Stimulated activated CD4-positive, alpha-beta T cell treated with anti-CD3 and anti-CD28 coated beads, Interleukin-1b, Interleukin-23, amount 100 ng/mL, for 1 hour (primary cell): ENCODE measurements at places on chromosomes 13 and 19.

- DNase-seq, result no peak
Measured at GRCh38 chr19:38039966-38040365, 133.0 kb downstream of the SIPA1L3 start.

DNA sequence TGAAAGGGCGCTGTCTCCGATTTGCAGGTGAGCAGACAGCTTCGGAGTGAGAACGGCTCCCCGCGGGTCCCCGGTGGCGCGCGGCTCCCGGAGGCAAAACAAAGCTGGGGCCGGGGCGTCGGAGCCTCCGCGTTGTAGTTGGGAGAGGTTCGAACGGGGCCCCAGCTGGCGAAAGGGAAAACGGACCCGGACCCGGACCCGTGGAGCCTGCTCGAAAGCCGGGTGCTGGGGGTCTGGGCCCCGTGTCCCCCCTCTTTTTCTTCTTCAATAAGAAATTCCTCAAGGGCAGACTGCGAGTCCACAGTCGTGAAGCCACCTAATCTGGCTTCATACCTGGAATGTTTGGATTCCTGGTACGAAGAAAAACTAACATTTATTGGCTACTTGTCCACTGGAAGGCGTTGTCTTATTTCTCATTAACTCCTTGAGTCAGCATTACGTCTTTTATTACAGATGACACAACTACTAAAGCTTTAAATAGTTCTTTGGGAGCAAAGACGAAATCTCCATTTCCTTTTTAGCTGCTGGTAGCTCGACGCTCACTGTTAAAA is 632 bp upstream of the MTIF3 start:
- no peak for DNase-seq

DNA sequence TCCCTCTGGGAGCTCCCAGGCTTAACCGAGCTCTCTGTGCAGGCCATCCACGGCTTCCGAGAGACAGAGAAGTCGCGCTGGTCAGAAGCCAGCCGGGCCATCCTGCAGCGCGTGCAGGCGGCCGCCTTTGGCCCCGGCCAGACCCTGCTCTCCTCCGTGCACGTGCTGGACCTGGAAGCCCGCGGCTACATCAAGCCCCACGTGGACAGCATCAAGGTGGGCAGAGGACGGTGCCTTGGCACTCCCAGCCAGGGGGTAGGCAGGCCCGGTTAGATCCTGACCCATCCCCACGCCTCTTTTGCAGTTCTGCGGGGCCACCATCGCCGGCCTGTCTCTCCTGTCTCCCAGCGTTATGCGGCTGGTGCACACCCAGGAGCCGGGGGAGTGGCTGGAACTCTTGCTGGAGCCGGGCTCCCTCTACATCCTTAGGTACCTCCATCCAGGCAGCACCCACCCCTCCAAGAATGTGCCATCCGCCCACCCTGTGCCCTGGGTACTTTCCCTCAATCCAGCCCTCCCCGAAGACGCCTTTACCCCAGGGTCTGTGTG is 1.5 kb downstream of the PSPN start:
- DNase-seq, result no peak

DNA sequence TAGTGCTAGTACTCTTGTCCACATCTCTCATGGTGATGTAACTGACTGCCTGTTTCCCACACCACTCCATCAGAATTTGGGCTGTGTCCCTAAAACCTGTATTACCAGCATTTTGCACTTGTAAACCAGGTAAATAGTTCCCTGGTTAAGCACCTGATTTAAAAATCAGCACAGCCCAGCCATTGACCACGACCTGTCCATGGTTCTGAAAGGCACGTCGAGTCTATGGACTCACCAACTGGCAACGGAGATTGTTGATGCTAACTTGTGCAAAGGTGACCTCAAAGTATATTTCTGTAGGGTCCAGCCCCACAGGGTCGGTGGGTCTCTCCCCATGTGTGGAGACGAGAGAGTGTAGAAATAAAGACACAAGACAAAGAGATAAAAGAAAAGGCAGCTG is 46.7 kb upstream of the ZNF835 start:
- no peak for DNase-seq

- no peak for DNase-seq
Measured at GRCh38 chr13:100549316-100549715, 39.3 kb downstream of the GGACT start.

GRCh38 chr13:23898101-23898500 is 799 bp upstream of the C1QTNF9B start:
- no peak for DNase-seq

GRCh38 chr13:39935155-39935554 is 279.7 kb downstream of the COG6 start:
- no peak for DNase-seq

- DNase-seq, result no peak
Measured at GRCh38 chr13:40438999-40439797, 227.2 kb downstream of the FOXO1 start.

- DNase-seq, result no peak
Measured at GRCh38 chr19:40804783-40805242, 5.8 kb downstream of the EGLN2 start.

DNA sequence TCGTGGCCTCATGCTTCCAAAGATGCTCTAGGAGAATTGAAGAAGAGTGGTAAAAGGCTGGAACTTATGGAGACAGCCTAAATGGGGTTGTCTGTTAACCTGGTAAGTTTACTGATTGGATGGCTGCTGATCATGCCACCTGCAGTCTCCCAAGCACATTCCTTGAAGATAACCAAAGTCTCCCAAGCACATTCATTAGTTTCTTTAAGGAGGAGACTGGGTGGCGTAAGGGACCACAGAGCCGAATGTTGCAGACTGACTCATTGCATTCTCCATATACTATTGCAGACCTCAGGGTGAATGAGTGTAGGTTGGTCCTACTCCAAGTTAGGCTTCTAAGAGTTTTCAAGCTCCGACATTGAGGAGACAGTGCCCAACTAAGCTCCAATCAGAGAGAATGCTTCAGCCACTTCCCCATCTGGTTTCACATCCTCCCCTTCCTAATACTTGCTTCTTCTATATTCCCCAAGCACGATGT is at the start of gene IGFL3:
TSS of gene IGFL3 (minus strand) at position 51 of the 478 bp plus-strand sequence. CDS start at position 12, 39 bp downstream.
- no peak for DNase-seq

GRCh38 chr13:77751513-77752456 is 54.3 kb downstream of the SLAIN1 start:
- DNase-seq, result no peak

GRCh38 chr19:46571495-46571894 is 29.6 kb upstream of the CALM3 start:
- no peak for DNase-seq

- DNase-seq, result no peak
Measured at GRCh38 chr13:45537516-45537915, 72.8 kb downstream of the COG3 start.

GRCh38 chr13:20489185-20489820 is 36.4 kb downstream of the CRYL1 start:
- DNase-seq, result no peak

GRCh38 chr19:28956961-28957360 is 256.0 kb downstream of the UQCRFS1 start:
- DNase-seq, result no peak

GRCh38 chr13:109361562-109362289 is 424.7 kb downstream of the IRS2 start:
- no peak for DNase-seq

DNA sequence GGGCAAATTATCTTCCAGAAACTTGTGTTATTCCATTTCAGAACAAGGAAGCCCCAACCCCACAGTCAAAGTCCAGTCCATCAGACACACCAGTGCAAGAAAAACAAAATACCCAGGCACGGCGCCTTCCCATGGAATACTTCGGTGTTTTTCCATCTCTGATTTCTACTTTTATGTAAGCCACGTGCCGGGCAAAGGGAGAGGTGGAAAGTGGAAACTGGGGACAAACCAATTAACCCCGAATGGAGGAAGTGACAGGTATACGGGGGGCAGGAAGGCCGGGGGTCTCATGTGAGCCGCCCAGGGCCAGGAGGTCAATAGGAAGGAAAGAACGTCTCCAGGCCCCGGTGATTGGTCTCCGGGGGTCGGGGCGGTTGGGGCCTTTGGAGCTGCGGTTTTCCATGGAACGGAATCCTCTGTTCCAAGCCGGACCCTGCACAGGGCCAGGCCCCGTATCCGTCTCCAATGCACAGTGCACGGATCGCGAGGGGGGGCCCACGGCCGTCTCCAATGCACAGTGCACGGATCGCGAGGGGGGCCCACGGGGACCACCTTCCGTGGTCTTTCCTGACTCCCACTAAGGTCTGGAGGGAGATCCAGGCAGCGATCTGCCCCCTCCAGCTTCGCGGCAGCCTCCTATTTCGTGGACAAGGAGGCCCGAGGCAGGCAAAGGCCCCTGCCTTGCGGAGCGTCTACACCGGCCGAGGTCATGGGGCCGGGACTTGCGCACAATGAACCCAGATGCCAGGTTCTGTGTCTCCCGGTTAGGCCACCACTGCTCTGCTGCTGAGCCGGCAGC is 79.7 kb downstream of the GADD45B start:
- DNase-seq, result no peak

GRCh38 chr19:11041194-11041593 is 48.1 kb upstream of the LDLR start:
- no peak for DNase-seq

DNA sequence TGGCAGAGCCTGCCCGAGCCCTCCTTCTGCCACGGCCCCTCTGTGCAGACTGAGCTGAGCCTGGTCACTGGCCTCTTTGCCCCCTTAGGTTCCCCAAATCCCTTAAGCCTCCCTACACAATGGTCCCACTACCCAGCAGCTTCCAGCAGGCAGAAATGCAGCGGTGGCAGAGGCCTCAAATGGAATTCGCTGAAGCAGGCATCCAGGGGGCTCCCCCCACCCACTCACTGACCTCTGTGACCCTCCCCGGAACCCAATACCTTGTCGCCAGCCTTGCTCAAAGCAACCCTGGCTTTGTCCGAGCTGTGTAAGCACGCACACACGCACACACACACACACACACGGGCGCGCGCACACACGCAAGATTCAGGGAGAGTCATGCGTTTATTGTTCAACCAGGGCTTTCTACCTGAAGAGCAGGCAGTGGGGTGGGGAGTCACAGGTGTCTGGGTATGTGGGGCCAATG is at the start of gene LIM2:
TSS of gene LIM2 (minus strand) at position 51 of the 466 bp plus-strand sequence. CDS start 531 bp downstream, outside the sequence.
- no peak for DNase-seq

GRCh38 chr19:34254698-34255432 is 511 bp downstream of the GARRE1 start:
- no peak for DNase-seq

- no peak for DNase-seq
Measured at GRCh38 chr13:26179344-26179743, 42.8 kb downstream of the RNF6 start.

- DNase-seq, result no peak
Measured at GRCh38 chr19:751501-752341, 809 bp downstream of the MISP start.

GRCh38 chr19:45402298-45403061 is 2.4 kb downstream of the PPP1R13L start:
- no peak for DNase-seq

- DNase-seq, result no peak
Measured at GRCh38 chr13:26965952-26966700, 205.5 kb downstream of the USP12 start.

DNA sequence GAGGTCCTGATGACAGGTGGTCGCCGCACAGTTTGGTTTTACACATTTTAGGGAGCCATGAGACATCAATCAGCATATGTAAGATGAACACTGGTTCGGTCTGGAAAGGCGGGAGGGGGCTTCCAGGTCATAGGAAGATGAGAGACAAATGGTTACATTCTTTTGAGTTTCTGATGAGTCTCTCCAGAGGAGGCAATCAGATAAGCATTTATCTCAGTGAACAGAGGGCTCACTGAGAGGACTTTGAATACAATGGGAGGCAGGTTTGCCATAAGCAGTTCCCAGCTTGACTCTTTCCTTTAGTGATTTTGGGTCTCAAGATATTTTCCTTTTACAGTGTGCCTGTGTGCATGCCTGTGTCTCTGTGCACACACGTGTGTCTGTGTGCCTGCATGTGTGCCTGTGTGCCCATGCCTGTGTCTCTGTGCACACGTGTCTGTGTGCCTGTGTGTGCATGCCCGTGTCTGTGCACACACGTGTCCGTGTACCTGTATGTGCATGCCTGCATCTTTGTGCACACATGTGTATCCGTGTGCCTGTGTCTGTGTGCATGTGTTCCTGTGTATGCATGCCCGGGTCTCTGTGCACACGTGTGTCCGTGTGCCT is 35.5 kb upstream of the TMEM255B start:
- DNase-seq, result no peak

- DNase-seq, result no peak
Measured at GRCh38 chr13:111184458-111185401, 69.6 kb downstream of the ARHGEF7 start.

DNA sequence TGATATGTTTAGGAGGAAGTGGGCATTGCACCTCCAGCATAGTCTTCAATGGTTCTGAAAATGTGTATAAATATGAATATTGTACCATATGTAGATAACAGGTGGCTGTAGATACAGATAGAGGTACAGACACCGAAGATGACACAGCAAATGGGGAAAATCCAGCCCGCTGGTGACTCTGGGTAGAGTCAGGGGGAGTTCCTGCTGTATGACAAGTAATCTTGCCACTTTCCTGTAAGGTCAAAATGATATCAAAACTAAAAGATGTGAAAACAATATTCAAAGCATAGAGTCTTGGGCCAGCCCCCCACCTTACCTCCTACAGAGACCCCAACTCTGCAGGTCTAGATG is 17.8 kb downstream of the C2CD4C start:
- no peak for DNase-seq

DNA sequence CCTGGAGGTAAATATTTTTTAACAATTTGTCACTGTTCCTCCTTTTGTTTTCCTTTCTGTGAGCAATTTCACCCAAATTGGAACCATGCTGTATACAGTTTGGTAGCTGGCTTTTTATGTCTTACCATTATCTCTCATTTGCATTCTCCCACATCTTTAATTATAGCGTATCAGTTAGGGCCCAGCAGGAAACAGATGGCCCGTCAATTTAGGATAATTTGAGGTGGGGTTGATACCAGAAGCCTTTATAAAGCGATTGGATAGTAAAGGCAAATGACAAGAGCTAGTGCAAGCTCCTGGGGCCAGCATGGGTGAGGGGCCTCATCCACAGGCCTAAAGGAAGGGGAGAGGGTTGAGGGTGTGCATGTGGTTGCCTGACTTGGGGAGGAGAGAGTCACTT is 3.8 kb upstream of the IFNL4 start:
- DNase-seq, result no peak

GRCh38 chr13:89951341-89951740 is 1396.1 kb upstream of the MIR17HG start:
- DNase-seq, result no peak

- no peak for DNase-seq
Measured at GRCh38 chr19:20072936-20073335, 4.9 kb upstream of the ZNF90 start.

- no peak for DNase-seq
Measured at GRCh38 chr13:113404723-113405471, 41.0 kb upstream of the GRTP1 start.

DNA sequence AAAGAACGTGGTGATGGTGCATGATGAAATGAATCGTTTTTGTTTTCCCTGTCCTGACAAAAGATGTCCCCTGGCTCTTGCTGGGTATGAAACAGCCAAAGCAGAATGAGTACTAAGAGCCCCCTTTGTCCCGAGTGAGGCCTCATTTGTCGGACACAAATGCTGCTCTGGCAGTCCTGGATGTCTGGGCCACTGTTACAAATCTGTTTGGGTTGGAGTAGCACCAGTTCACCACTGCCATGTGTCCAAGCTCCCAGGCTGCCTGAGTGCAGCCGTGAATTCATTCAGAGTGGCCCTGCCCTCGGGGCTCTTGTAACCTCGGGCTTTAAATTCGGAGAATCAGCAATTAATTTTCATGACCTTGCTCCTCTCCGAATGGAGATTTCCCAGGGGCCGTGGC is 182.4 kb downstream of the NUFIP1 start:
- no peak for DNase-seq
